ENCODE measurements at places on chromosomes 13 and 19.

- DNase-seq, result no peak
Observed at GRCh38 chr13:42345367-42345766, 73.4 kb downstream of the AKAP11 start.

- no peak for DNase-seq
Observed at GRCh38 chr13:89852570-89852969, 1494.9 kb upstream of the MIR17HG start.

- DNase-seq, result no peak
Observed at GRCh38 chr13:87122551-87122950, 548.6 kb upstream of the SLITRK5 start.

- peak; percentile 66 for DNase-seq
Observed at GRCh38 chr19:29873024-29873800, 61.4 kb downstream of the CCNE1 start.

DNA sequence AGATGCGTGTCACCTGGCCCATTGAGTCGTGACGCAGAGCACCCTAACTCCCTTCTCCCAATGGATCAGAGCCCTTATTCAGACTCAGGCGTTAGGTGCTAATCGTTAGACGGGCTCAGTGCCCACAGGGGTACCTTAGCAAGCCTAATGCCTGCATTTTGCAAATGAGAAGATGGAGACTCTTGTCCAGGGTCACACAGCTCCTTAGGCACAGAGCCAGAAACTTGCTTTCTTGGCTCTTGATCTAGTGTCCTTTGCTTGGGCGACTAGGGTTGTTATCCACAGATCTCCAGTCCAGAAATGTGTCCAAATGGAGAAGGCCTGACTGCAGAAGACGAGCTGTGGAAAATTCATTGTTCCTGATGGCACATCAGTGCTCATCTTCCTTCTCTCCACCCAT is 85.1 kb downstream of the C13orf42 start:
- no peak for DNase-seq

DNA sequence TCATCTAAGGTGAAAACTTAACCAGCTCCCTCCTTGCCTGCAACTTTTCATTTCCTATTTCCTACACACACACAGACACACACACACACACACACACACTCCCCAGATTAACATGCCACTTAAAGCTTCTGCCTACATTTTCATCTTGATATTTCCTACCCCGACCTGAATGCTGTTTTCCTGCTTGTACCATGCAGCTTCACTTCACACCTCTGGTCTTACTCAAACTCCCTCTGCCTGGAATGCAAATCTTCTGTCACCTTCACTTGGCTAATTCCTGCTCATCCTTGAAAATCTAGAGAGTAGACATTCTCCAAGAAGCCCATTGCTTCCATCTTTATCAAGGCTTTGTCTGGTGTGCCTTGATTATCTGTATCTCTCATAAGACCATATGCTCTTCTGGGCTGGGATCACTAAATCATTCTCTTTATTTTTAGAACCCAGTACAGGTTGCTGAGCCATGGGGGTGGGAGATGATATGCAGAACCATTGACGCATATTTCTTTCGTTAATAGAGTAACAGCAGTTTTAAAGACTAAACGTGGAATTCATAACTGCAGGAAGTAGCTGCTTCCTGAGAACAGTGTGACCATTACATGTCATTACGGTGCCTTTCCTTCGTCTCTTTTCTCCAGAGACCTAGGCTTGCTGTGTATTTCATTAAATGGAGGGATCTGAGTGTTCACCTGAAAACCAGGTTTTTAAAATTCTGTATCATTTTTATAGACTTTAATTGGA is 37.7 kb downstream of the CNMD start:
- no peak for DNase-seq

DNA sequence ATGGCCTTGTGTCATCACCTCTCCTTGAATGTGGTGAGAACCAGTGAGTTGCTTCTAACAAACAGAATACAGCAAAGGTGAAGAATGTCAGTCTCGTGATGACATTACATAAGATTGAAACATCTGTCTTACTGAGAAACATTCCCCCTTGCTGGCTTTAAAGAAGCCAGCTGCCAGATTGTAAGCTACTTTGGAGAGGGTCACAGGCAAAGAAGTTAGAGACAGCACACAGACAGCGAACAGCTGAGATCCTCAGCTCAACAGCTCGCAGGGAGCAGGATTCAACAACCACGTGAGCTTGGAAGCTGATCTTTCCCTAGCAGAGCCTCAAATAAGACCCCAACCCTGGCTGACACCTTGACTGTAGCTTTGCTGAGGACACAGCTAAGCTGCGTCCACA is 367.9 kb downstream of the LIG4 start:
- DNase-seq, result no peak

- DNase-seq, result no peak
Observed at GRCh38 chr19:5144545-5145179, 175.7 kb downstream of the KDM4B start.

DNA sequence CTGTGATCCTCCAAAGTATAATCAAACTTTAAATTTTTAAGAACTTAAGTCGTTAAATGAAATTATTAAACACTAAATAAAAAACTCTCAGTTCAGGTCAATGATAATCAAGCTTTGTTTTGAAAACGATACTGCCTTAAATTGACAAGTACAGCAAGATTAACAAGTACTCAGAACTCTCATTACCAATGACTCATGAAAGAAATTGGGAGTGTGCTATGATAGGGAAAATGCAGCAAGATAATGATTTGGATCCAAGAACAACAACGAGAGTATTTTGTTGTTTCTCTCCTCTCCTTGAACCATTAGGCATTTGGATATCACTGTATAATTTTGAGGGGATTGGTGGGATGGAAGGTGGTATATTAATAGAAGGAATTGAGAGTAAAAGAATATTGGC is 10.2 kb downstream of the N4BP2L2 start:
- no peak for DNase-seq

DNA sequence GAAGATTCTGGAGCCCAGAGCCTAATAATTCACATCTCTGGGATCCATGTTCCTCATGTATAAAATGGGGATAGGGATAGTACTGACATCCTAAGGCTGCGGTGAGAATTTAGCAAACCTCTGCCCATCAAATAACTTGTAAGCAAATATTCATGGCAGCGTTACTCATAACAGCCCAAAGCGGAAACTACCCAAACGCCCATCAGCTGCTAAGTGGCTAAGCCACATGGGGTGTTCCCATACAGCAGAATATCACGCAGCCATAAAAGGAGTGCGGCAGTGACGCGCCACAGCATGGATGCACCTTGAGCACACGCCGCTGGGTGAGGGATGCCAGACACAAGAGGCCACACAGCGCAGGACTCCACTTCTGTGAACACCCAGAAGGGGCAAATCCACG is 19.7 kb downstream of the VRK3 start:
- no peak for DNase-seq

- peak; percentile 59 for DNase-seq
Observed at GRCh38 chr13:43804461-43805070, 17.8 kb upstream of the ENOX1 start.

- DNase-seq, result no peak
Observed at GRCh38 chr19:18480006-18480691, 41.7 kb downstream of the ELL start.

DNA sequence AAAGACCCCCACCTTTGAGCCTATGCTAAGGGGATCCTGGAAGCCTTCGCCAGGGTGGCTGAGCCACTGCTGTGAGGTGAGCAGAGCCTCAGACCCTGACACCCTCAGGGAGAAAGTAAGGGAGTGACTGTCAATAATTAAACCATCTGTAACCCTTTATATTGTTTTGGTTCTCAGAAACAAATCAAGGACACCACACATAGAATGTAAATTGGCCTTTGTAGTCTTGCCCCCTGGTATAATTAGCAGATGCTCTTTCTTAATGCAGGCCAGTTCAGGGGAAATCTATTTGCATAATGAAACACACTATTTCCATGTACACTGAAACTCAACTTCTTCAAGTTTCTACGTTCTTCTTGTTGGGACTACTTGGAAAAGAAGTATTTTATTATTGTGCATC is 127.7 kb upstream of the EDNRB start:
- no peak for DNase-seq

DNA sequence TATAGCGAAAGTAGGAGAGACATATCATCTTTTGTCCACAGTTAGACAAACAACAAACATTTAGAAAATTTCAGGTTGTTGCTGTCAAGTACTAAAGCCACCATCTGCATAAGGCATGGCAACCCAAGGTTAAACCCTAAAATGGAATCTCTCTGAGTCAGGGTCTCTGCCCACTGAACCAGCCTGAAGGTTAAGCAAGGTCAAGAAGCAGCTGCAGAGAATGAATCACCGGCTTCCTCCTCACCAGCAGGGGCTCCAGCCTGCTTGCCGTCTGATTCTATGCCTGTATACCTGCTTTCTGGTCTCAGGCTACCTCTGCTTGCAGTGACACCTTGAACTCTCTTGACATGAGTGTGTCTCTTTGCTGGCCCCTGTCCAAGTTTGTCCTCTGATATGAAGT is 726.2 kb upstream of the SGCG start:
- DNase-seq, result no peak

- DNase-seq, result no peak
Observed at GRCh38 chr13:31198519-31198918, 1.3 kb upstream of the B3GLCT start.

DNA sequence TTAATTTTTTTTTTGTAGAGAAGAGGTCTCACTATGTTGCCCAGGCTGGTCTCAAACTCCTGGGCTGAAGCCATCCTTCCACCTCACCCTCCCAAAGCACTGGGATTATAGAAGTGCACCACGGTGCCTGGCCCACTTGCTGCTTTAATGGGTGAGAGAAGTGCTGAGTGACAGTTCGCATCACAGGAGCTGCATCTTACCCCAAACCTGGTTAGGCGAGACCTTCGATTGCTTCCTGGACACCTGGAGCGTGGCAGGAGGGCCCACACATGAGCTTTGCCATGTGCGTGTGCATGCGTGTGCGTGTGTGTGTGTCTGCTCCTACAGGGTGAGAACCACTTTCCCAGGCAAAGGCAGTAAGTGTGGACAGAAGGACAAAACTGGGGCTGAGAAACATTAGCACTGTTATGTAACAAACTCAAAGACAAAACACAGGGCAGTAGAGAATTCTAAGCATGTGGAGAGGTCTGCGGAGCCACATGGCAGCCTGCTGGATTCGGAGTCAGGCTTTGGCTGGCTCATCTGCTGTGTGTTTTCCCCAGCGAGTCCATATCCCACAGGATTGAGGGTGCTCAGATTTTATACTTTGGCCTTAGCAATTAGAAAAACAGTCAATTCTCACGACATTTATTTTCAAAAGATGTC is 11.7 kb upstream of the MTIF3 start:
- DNase-seq, result no peak

DNA sequence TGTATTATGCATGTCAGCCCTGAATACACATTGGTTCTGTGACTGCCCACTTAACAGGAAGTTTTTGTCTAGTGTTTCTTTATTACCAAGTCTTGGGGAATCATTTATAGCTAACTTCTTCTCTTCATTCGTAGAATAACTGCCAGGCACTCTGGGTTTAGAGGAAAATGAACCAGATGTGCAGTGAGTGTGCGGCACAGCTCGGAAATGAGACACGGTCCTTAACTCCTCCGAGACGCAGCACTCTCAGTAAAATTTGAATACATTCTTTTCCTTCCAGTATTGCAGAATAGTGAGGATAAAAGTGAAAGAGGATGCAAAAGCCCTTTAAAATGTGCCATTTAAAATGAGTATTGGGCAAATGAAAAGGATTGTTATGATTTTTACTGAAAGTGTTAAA is 29.2 kb downstream of the ATP8A2 start:
- no peak for DNase-seq

DNA sequence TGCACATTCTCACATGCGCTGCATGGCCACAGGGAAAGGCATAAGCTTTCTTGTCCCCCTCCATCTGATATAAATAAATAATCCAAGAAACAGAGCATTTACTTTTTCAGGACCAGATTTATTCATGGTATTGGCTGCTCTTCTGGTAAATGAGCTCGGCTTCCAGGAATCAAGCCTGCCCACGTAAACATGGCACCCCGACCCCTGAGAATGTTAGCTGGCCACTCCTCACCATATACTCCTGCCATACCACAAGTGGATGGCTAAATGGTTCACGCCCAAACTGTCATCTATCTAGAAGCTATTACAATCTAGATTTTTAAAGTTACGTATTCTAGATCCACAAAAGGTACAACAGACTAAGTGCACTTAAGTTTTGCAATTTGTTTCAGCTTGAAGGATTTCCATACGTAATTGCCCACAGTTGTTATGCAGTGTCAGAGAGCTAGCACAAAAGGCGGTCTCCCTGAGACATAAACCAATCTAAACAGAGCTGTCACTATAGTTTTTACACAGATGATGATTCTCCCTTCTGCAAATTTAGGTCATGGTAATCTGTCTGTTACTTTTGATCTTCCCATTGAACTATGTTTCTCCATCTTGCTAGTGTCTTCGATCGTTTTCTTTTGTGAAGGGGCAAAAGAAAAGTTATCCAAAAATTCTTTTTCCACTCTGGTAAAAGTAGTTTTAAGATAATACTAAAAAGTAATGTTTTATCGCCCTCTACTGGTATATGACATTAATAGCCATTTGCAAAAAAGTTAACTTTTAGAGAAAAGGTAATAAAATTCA is 16.2 kb upstream of the FOXO1 start:
- no peak for DNase-seq

DNA sequence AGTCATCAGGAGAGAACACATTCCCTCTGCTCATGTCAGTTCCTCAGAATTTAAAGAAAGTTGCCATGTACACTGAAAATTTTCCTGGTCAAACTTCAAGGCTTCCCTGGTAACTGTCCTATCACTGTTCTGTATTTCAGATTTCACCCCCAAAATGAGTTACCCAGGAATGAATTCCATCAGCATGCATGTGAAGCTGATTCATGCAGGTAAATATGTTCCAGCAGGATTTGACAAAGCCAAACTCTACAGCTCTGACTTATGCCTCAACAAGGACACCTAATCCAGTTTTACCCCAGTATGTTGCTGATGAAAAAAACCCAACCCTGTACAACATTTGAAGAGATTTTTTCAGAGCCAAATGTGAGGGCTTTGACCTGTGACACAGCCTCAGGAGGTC is 21.5 kb downstream of the LIG4 start:
- DNase-seq, result no peak

DNA sequence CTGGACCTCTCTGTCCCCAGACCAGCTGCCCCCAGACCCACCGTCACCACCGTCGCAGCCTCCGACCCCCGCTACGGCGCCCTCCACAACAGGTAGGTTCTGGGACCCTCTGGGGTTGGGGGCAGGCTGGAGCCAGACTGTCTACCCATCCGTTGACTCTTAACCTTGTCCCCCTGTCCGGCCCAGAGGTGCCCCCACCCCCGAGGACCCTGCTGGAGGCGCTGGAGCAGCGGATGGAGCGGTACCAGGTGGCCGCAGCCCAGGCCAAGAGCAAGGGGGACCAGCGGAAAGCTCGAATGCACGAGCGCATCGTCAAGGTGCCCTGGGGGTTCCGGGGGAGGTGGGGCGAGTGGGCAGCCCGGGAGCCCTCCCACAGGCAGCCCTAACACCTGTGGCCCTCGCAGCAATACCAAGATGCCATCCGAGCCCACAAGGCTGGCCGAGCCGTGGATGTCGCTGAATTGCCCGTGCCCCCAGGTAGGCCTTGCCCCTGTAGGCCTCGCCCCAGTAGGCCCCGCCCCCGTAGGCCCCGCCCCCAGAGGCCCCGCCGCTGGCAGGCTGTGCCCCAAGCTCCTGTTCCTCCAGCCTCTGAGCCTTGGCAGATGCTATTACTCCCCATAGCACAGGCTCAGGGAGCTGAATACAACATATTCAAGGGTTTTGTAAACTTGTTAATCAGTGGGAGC is 12.9 kb downstream of the CC2D1A start:
- no peak for DNase-seq

Data from neuronal stem cell (in vitro differentiated cells).